ENCODE measurements at places on chromosomes 7 and 10.

DNA sequence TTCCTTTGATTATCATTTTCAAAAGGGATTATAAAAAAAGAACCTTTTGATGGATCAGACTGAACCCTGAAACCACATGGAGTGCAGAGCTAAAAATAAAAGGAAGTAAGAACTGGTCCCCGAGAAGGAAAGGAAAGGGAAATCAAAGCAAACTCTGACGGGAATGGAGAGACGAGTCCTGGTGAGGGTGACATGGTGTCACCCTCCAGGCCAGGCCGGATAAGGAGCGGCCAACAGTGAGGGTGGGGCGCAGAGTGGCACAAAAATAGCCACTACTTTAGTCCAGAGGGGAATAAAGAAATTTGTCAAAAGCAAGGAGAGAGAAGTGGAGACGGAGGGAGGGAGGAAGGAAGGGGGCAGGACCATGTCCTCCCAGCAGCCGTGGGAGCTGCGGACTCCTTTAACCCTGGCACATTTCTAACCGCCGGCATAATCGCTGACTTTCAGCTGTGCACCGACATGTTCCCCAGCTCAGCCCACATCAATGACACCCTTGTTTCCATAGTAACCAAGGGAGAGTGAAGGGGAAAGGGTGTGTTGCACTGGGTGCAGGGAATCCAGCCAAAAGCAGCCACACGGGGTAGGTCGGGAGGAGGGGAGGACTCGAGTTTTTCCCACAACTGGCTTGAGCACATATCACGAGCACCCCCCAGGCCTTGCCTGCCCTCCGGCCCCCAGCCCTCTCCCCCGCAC lies 29.7 kb downstream of the TRIM8 start:
- H3K27me3 ChIP-seq: no peaks in the 10 kb centered on the region
- H3K27ac ChIP-seq: peak overlapping the region; percentile 46
- peak overlapping the region; percentile 46 for H3K4me3 ChIP-seq

DNA sequence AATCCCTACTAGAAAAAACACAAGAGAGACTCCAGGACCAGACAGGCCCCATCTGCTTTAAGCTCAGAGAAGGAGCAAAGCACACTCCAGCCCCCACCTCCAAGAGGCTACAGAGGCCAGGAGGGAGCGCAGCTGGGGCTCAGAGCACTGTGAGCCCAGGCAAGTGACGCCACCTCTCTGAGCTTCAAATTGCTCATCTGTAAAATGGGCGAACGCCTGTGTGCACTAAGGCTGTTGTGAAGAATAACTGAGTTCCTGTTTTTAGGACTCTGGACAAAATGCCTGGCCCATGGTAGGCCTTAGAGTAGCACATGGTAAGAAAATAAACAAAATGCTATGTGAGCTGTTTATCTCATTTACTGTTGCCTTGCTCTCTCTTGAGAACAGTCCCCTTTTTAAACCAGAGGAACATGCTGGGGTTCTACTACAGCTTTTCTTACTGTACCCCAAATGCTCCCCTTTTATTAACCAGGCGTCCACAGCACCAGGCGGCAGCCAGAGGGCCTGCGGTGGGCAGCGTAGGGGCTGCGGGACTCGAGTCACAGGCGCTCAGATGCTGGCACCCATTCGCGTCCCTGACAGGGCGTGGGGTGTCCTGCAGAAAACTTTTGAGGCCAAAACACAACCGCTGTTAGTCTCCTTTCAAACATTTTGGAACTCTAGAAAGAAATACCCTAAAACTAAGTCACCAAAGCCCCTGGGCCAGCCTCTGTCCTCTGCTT lies 103.8 kb downstream of the TAX1BP1 start:
- DNase-seq: no peak
- no peaks in the 10 kb centered on the region for H3K27me3 ChIP-seq
- no peak overlapping the region for H3K4me3 ChIP-seq
- H3K4me1 ChIP-seq: no peaks in the 10 kb centered on the region
- H3K36me3 ChIP-seq: no peaks in the 10 kb centered on the region

DNA sequence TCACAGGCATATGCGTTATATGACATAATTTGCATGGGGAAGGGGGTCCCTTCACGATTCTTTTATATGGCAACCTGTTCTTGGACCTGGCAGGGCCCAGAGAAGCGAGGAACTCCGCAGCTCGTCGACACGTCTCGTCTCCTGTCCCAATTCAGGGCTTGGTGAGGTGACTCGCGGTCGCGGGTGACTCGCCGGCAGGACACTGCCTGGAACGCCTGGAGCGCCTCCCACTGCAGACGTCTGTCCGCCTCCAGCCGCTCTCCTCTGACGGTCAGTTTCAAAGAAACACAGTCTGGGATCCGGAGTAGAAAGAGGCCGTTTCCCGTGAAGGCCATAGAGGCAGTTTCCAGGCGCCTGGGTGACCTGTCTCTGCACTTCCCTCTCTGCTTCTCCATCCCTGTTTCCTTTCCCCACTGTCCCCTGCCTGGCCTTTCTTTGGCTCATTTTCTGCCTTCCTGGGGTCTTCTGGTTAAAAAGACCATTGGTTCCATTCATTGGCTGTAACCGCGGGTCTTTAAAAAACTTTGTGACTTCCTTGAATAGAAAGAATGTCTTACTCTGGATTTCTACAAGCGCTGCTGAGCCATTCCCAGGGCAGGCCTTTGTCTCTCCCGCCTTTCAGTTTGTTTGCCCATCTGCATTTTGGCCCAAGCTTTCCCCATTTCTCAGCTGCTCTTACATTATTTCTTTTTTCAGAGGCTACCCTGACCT lies 1.2 kb downstream of the UPP1 start:
- no peak for DNase-seq
- H3K27ac ChIP-seq: no peak overlapping the region
- H3K4me1 ChIP-seq: peaks cover 26% of the 10 kb centered on the region
- no peak overlapping the region for H3K4me3 ChIP-seq
- H3K36me3 ChIP-seq: no peaks in the 10 kb centered on the region
- H3K27me3 ChIP-seq: no peaks in the 10 kb centered on the region

DNA sequence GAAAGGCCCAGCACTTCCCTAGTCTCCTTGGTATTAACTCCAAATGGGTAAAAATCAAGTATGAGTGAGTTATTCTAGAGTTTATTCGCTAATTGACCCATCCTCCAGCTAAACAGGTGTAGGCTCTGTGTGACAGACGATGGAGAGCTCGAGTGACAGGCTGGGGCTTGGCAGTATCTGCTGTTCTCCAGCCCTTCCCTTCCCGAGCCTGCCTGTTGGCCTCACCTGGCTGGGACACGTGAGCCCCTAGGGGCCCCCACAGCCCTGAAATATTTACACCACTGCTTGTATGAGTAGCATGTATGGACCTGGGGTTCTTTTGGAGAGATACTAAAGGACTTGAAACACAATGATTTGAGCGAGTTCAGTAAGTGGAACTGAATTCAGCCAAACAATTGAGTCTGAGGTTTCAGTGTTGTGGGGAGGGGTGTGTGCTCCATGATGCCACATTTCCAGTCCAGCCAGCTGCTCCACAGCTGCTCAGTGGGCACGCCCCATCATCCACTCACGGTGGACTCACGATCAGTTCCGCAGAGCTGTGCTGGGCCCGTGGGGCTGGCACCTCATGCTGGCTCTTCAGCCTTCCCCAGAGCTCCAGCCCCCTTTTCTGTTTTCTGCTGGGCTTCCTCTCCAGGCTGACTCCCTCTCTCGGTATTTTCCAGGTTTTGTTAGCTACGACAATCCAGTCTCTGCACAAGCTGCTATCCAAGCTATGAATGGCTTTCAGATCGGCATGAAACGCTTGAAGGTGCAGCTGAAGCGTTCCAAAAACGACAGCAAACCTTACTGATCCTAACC lies 283.0 kb downstream of the USP6NL start:
- no peaks in the 10 kb centered on the region for H3K27me3 ChIP-seq
- H3K36me3 ChIP-seq: peaks cover 40% of the 10 kb centered on the region
- peak overlapping the region; percentile 63 for H3K27ac ChIP-seq

DNA sequence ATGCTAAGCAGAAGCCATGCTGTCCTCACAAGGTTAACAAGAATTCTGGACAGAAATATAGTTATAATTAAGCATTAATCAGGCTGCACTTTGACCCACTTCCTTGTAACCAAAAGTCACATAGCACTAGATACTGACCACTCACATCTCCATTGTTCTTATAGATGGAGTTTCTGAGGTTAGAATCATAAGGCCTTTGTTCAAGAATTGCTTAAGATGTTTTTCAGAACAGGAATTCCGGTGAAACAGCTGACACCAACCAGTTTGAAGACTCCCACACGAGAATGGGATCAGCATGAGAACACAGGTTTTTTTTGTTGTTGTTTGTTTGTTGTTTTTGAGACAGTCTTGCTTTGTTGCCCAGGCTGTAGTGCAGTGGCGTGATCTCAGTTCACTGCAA lies 488.3 kb upstream of the NRP1 start:
- no peak overlapping the region for H3K27ac ChIP-seq

DNA sequence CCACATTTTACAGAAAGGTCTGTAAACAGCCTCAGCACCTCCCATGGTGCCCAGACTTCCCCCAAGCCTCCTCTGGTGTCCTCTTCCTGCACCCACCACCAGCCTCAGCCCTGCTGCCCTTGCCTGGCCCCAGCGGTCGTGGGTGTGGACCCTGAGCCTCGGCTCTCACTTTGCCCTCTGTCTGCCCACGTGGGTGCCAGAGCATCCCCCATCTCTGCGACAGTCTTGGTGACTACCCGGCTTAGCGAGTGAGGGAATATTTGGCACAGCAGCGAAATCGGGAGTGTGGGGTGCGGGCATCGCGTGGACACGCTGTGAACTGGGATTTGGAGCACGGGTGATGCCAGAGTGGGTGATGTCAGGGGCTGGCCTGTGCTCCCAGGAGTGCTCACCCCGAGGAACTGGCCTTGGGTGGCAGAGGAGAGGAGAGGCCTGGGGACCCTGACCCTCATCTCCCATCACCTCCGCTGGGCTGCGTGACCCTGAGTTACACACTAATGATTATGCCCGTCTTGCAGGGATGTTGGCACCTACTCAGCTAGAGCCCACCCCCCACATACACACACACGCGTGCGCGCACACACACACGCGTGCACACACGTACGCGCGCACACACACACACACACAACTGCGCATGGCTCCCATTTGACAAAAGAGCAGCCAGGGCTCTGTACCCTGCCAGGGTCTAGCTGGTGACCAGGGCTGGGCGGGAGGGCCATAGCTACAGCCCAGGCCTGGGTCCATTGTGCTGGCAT lies 8.7 kb downstream of the ELFN1 start:
- no peaks in the 10 kb centered on the region for H3K4me1 ChIP-seq
- no peaks in the 10 kb centered on the region for H3K27me3 ChIP-seq
- H3K27ac ChIP-seq: no peak overlapping the region
- H3K36me3 ChIP-seq: no peaks in the 10 kb centered on the region

GRCh38 chr7:607938-608337 lies 88.3 kb upstream of the PDGFA start:
- H3K4me1 ChIP-seq: no peaks in the 10 kb centered on the region
- H3K4me3 ChIP-seq: no peak overlapping the region
- no peak overlapping the region for H3K27ac ChIP-seq
- H3K27me3 ChIP-seq: no peaks in the 10 kb centered on the region
